AML-193 (cell line): ENCODE measurements at places on chromosomes 4 and X.

DNA sequence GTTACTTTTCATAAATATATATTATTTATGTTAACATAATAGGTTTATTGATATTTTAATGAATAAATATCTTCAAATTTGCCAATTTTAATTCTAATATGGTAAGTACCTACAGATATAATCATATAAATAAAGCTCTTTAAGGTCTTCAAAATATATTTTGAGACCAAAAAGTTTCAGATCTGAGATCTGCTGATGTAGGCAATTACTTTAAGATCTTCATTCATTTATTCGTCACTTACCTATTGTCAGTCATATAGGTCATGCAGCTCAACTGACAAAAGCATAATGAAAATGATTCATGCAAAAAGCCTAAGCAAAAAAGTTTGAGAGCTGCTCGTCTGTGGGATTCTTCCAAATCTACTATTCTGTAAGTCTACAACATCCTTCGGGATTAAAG is 64.8 kb downstream of the AFAP1 start:
- DNase-seq, result no peak

DNA sequence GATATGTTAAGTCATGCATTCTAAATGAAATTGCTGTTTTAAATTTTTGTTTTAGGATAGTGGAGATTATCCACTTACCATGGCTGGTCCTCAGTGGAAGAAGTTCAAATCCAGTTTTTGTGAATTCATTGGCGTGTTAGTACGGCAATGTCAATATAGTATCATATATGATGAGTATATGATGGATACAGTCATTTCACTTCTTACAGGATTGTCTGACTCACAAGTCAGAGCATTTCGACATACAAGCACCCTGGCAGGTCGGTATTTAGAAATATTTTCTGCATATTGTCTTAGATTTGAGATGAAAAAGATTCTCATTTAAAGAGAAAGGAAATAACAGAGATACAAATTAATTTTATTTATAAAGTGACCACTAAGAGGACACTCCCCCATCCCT is 83.6 kb downstream of the STAG2 start:
- no peak for DNase-seq

DNA sequence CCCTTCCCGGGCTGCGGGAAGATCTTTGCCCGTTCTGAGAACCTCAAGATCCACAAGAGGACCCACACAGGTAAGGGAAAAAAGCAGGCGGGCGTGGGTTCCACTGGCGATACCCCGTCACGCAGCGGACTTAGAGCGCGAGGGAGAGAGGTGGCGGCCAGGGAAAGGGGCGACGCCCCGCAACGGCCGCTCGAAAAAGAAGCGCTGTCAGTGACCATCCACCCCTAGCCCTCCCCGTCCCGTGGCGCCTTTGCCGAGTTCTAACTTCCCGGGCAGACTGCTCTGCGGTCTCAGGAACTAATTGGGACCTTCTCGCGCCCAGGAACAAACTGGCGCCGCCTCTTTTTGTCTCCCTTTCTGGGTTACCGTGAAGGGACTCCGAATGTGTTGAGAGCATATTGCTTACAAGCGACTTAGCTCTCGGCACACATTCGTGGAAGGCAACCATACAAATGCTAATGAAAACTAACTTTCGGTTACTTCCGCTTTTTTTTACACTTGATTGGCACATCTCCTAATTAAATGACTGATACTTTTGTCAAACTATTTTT is 1.8 kb downstream of the ZIC3 start:
- no peak for DNase-seq

GRCh38 chr4:38170338-38171169 is 210.4 kb downstream of the PTTG2 start:
- no peak for DNase-seq

DNA sequence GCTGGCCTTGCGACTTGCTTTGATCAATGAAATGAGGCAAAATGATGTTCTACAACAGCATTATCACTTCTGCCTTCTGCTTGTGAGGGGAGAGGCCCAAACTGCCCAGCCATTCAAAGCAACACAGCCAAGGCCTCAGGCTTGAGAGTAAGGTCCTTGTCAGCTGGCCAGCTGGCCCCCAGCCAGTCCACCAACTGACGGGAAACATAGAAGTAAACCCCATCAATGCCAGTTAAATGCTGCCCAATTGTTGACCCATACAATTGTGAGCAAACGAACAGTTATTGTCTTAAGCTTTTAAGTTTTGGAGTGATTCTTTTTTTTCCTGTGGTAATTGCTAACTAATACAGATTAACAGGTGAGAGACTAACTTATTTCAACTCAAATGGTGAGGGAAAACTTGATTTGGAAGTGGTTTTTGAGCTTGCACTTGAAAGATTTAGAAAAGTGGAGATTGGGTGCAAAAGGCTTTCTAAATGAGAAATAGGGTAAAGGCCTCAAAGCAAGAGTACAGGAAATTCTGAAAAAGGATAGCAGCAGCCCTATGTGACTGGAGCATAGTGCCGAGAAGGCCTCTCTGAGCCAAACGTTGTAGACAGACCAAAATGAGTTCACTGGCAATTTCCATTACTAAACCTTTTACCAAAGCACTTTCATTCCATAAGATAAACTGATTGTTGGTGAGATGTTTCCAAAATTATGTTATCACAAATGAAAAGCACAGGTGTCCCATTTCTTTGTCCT is 66.9 kb downstream of the ARHGEF38 start:
- DNase-seq, result no peak

- no peak for DNase-seq
These were observed 73.1 kb downstream of the PACRGL start for GRCh38 chr4:20773144-20773997.

- DNase-seq, result no peak
These were observed 171.9 kb downstream of the DCTD start for GRCh38 chr4:182745237-182745636.

- no peak for DNase-seq
These were observed 36.9 kb downstream of the CTBP1 start for GRCh38 chr4:1211891-1212545.

DNA sequence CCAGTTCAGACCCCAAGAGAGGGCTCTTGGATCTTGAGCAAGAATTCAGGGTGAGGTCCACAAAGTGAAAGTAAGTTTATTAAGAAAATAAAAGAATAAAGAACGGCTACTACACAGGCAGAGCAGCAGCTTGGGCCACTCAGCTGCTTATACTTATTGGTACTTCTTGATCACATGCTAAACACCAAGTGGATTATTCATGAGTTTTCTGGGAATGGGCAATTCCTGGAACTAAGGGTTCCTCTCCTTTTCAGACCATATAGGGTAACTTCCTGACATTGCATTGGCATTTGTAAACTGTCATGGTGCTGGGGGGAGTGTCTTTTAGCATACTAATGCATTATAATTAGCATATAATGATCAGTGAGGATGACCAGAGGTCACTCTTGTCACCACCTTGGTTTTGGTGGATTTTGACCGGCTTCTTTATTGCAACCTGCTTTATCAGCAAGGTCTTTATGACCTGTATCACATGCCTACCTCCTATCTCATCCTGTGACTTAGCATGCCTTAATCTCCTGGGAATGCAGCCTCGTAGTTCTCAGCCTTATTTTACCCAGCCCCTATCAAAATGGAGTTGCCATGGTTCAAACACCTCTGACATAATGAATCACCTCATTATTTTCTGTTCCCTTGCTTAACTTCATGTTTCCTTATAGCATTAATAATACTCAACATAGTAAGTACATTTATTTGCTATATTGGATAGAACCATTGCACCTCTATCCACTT is 476.3 kb downstream of the DTHD1 start:
- no peak for DNase-seq

GRCh38 chr4:176319151-176319703 is 539 bp upstream of the SPCS3 start:
- no peak for DNase-seq

DNA sequence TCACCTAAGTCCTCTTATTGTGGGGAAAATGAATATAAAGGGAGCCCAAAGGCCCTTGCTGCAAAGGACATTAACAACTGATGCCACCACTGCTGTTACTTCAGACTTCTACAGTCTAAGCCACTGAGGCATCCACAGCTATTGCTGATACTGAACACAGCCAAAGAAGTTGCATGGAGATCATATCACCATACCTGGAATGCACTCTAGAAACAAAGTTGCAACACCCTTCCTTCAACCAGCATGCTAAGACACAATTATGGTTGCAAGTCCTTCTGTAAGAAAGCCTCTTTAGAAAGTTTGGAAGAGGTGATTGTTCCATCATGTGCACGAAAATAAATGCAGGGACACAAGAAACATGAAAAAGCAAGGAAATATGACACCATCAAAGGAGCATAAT is 105.7 kb upstream of the SH3RF1 start:
- DNase-seq, result no peak

DNA sequence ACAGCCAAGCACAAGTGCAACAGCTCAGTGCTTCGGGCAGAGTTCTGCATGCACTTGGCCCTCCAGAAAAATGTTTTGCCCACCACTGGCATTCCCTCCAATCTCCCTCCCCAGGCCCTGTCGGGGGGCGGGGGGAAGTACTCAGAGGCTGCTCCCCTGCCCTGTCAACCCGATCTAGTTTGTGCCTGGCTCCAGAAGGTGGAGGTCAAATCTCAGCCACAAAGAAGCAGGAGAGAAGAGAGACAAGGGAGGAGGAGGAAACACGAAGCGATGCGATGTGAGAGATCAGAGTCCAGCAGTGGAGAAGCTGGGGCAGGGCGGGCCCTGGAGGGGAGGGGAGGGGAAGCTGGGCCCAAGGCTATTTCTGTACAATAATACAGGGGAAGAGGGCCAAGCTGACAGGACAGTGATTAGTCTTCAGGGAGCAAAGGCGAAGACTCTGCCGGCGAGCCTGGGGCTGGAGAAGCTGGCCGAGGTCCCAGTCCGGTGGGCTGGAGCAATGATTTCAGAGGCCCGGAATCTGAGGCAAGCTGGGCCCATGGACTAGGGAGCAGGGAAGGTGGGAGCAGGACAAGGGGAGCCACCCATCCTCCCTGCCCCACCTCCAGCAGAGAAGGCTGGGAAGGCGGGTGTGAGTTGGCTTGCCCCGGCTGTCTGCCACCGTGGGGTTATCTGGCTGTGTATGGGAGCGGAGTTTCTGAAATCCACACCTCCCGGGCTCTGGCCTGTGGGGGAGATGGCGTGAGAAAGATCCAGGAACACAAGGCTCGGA is 167.1 kb downstream of the EFNB1 start:
- DNase-seq, result no peak

DNA sequence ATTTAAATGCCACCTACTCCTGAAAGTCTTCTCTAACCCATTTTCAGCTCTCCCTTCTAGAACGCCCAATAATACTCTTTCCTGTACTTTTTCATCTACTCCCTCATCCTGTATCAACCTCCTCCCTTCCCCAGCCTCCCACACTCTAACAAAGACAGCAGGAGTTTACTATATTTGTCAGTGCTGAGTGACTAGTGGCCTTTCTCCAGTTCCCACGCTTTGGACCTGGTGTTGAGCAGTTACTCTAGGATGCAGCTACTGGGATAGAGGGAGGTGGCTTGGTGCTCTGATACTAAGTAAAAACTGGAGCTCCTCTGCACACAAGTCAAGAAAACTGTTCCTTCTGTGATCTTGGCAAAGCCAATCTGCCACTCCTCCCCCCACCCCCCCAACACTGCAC is 36.1 kb upstream of the KLHL13 start:
- no peak for DNase-seq

DNA sequence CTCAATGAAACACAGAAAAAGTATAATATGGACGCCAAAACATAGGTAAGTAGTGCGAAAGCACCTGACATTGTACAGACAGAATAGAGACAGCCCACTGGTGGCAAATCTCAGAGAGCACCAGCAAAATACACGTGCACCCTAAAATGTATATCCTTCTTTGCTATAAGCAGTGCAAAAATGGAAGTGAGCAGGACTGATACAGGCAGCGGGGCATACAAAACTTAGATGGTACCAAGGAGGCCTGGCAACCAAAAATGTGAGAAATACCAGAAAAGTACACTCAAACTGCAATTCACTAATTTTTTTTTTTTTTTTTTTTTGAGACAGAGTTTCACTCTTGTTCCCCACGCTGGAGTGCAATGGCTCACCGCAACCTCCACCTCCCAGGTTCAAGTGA is 63.9 kb downstream of the EIF4E start:
- DNase-seq, result no peak

GRCh38 chrX:70174754-70175153 is 2.5 kb upstream of the DGAT2L6 start:
- no peak for DNase-seq

DNA sequence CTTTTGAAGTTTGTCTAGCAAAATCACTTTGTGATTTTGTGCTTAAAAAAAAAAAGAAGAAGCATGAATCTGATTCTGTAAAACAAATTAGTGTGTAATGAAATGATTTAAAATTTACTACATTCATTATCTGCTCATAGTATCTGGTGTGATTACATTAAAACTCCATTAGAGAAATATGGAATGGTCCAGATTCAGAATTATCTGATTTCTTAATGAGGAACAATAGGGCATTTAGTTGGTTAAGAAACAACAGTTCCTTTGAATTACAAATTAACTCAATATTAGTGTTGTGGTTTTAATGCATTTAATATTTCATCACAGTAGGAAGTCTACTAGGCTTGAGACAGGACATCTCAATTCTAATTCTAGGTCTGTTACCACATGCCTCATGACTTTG is 57.9 kb upstream of the PDHA1 start:
- no peak for DNase-seq

GRCh38 chr4:177860171-177860570 is 417.9 kb upstream of the AGA start:
- no peak for DNase-seq

DNA sequence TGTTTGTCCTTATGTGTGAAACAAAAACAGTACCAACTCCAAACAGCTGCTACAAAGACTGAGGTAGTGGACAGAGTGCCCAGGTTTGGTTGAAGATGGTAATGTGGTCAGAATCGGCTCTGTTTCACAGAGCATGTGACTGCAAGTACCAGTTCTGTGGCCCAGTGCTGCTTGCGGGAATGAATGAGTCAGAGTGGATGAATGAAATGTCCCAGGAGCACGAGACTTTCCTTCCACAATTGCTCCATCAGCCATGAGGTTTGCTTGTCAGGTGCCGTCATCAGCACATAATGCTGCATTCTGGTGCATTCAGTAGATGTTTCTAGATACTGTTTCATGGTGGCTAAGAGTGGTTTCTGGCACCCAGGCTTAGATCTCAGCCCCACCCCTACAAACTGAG is 84.2 kb downstream of the GPR143 start:
- no peak for DNase-seq

DNA sequence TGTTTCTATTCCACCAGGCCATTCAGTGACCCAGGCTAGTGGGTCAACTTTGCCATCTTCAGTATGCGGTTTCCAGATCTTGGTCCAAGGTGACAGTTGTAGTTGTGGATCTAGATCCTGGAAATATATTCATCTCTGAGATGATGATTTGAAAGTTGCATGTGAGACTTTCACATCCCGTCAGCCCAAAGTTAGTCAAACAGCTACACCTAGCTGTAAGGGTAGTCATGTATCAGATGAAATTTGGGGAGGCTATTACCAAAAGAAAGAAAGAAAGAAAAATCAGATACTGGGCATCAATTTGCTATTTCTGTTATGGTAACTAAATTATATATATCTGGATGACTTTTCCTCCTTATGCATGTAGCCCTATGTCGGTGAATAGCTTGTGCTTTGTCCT is 259.4 kb upstream of the ARX start:
- DNase-seq, result no peak
